ENCODE measurements at places on chromosomes 12 and 14.

GRCh38 chr12:102776041-102776440 lies 141.0 kb downstream of the PAH start:
- no peak for DNase-seq

- no peak for DNase-seq
These were observed 155.4 kb downstream of the DIO2 start for GRCh38 chr14:80055667-80056496.

DNA sequence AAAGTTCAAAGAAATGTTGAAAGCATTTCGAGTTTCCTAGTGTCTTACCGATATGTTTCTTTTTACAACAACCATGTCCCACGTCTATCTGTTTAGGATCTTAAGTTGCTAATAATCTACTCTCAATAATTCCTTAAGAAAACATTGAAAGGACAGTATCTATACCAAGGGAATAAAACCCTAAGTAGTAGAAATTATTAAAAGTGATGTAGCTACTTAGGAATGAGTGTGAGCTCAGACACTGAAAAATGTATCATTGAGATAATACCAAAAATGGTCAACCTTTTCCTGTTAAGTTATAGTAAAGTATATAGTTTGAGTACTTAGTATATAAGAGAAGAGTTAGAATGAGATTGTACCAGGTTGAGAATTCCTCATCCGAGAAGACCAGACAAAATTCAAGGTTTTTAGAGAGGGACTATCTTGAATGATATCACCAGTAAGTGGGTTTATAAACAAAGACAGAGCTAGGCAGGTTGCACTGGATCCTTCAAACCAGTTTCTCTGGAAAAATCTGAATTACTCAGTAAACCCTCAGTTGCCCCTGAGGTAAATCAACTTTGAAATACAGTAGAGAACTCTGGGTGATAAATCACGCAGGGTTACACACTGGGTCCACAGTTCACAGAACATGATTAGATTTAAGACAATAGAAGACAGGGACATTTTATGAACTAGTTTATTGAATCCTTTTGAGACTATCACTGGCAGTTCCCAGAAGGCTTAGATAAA lies 96.8 kb downstream of the ERGIC2 start:
- no peak for DNase-seq

GRCh38 chr12:51932218-51933076 lies 19.1 kb upstream of the ACVR1B start:
- no peak for DNase-seq

- DNase-seq, result no peak
These were observed 73.0 kb downstream of the TSHR start for GRCh38 chr14:81028461-81028860.

DNA sequence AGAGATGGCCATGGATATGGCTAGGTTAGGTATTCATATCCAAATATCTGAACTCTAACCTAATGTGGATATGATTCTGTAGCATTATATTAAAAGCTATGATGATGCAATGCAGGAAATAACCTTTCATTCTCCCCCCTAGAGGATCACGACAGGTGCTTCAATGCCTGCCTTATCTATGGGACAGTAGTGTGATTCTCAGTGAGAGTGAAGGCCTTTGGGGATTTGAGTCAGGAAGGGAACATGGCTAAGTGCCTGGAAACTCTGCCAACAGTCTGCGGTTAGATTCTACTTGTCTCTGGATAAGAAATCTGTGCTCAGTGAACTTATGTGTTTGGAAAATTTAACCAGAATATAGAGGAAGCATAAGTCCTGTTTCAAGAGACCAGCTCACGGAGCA lies 81.8 kb downstream of the SLC38A1 start:
- peak; percentile 40 for DNase-seq

Data from heart left ventricle (tissue), 16 donors.